ENCODE measurements at places on chromosomes 3 and 15.

GRCh38 chr3:36097209-36097608 lies 283.1 kb upstream of the STAC start:
- no peak for DNase-seq

- DNase-seq: no peak
Observed at GRCh38 chr15:81880833-81881232, 165.0 kb downstream of the MEX3B start.

GRCh38 chr3:17979252-17979651 lies 236.8 kb upstream of the TBC1D5 start:
- no peak for DNase-seq

GRCh38 chr3:148173851-148174250 lies 523.9 kb upstream of the AGTR1 start:
- DNase-seq: no peak
